ENCODE measurements at places on chromosomes 6 and 20.
A peak's percentile ranks its signal among the peaks of the same experiment; 100 is the strongest.

- no peak for DNase-seq
These were observed 188.0 kb upstream of the TAB2 start for GRCh38 chr6:149129371-149130077.

DNA sequence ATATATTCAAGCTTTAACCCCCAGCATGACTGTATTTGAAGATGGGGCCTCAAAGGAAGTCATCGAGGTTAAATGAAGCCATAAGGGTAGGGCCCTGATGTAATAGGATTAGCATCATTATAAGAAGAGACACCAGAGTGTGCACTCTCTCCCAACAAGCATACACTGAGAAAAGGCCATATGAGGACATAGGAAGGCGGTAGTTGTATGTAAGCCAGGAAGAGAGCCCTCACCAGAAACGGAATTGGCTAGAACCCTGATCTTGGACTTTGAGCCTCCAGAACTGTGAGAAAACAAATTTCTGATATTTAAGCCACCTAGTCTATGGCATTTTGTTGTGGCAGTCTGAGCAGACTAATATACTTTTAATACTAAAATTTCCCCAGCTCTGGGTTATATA, 150.1 kb upstream of the STXBP5 start:
- DNase-seq = no peak

GRCh38 chr6:141426400-141426980, 706.2 kb upstream of the GJE1 start:
- DNase-seq = no peak

GRCh38 chr6:32118782-32119628, 9.0 kb downstream of the ATF6B start:
- DNase-seq = peak; percentile 87

DNA sequence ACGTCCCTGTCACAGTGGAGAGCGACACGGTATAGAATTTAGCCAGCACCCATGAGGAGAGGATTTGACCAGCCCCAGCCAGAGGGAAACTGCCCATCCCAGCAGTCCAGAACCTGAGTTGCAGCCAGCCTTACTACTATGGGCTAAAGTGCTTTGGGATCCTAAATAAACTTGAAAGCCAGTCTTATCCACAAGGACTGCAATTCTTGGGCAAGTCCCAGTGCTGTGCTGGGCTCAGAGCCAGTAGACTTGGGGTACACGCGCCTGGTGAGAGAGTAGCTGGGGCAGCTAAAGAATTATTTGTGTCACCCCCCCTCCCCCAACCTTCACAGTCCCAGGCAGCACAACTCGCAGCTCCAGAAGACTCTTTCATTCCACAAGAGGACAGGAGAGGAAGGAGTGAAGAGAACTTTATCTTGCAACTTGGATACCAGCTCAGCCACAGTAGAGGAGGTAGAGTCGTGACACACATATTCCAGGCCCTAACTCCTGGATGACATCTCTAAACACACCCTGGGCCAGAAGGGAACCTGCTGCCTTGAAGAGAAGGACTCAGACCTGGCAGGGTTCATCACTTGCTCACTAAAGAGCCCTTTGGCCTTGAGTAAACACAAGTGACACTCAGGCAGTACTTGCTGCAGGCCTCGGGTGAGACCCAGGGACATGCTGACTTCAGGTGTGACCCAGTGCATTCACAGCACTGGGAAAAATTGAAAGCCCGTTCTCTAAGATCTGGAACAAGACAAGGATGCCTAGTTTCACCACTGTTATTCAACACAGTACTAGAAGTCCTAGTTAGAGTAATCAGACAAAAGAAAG, 100.3 kb downstream of the REV3L start:
- DNase-seq = no peak

DNA sequence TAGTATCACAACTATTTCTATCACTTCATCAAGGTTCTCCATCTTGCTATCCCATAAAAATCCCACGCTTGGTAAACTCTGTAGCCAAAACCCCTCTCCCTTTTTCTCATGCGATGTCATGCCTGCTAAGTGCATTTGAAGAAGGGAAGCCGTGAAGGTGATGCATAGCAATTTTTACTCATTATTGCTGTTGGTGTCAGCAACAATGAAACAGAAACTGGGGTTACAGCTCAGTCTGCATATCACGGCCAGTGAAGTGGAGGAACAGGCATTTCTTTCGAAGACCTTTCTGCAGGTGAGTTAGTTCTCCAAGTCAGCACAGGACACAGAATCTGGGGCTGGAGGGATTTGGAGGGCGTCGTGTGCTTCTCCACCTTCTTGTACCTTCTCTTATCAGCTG, 5.8 kb downstream of the UNC93A start:
- no peak for DNase-seq

DNA sequence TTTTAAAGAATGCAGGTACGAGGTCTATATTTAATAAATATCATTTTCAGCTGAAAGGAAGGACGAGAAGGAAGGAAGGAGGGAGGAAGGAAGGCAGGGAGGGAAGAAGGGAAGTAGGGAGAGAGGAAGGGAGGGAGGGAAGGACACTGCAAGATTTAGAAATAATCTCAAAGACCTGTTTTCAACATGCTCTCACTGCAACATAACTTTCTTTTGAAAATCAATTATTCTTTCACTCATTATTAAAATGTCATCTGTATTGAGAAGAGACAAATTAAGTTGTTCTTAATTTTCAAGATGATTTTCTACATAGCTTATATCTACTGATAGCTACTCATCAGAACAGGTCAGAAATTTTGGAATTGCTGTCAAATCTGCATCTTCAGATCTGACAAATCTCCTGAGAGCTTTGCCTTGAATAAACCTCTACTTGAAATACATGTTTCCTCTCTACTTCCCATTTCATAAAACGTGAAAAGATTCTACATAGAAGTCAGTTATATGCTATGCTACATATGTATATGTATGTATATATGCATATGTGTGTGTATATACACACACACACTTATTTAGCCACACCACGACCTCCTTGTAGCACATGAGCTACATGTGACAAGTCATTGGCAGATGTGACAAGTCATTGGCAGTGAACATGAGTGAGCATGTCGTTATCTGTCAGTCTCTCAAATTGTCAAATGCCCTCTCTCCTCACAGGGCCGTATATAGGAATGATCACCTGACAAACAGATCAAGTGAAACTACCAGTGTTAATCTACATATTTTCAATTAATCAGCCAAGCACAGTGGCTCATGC, 241.6 kb downstream of the LY86 start:
- no peak for DNase-seq

GRCh38 chr20:63553933-63554290, at the start of gene FNDC11:
Gene FNDC11 (plus strand): TSS chr20:63554159. CDS start chr20:63555664, 1,505 bp downstream.
- DNase-seq = peak; percentile 87

GRCh38 chr6:163290545-163291274, 123.8 kb upstream of the QKI start:
- DNase-seq = no peak

DNA sequence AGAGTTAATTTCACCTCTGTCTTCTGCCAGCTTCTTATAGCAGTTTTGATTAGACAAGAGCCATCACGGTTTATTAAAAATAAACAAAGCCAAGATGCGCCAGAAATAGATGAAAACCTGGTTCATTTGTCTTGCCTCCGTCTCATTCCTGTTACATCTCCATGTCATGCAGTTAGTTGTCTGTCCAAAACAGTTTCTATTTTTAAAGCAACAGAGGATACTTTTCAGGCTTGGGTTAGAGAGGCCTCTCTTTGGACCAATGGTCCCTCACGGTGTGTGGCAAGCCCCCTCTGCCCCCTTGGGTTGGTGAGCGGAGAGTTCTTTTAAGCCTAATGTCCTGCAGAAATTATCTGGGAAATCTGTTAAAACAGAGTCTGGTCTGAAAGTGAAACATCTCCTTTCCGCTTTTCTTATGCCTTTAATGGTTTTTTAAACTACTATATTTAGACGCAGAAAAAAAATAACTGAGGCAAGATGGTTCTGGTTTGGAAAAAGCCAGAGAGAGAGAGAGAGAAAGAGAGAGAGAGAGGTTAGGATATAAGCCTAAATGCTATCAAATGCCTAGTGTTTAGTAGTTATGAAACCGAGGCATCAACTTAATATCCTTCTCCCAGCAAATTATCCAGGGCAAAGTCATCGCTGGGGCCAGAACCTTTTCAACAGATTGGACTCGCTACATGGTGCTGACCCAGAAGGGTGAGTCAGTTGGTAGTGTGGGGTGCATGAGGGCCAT, 64.5 kb downstream of the ZDHHC14 start:
- no peak for DNase-seq

- no peak for DNase-seq
These were observed 33.7 kb downstream of the GSTA2 start for GRCh38 chr6:52729576-52729975.

DNA sequence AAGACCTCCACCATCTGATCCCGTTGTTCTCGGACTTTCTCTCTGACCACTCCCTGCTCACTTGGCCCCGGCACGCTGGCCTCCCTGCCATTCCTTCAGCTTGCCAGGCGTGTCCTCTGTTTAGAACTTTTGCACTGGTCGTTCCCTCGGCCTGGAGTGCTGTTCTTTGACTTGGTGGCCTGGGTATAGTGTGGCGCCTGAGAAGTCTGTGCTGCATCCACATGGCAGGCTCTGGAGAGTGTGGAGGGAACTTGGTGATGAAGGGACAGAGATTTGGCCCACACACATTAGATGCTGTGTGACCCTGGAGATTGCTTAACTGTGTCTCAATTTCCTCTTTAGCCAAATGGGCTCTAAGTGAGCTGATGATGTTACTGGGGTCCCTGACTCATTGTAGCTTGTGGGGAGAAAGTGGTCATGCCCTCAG, 13.0 kb upstream of the TGM2 start:
- no peak for DNase-seq

DNA sequence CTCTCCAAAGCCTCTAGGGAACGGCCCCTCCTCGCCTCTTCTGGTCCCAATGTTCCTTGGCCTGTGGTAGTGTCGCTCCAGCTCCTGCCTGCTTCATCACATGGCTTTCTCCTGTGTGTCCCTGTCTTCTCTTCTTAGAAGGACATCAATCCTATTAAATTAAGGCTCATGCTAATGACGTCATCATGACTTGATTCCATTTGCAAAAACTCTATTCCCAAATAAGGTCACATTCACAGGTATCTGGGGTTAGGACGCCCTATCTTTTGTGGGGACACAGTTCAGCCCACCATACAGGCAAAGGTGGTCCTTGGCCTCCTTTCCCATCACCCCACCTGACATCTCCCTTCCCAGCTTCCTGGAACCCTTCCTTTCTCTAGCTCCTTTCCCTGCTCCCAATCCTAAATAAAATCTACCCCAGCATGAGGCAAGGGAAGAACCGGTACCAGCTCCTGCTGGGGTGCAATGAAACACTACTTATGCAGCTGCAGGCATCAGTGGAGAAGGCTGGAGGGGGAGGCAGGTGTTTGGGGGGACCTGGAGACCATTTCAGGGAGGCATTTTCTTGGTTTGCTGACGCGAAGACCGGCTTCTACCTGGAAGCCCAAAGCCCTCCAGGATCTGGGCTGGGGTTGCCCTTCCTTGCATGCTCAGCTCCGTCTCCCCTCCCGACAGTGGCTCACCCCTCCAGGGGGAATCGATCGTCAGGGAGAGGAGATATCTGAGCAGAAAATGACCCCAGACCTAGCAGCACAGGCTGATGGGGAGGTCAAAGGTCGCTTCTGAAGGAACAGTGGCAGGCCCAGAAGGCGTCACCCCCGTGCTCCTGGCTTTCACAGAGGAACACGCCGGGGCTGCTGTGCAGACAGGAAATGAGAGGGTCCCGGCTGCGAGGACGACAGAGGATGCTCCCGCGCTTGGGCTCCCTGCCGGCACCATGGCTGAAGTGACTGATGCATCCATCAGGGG, 71.7 kb upstream of the QKI start:
- DNase-seq = no peak

GRCh38 chr6:135066806-135067205, 12.2 kb upstream of the HBS1L start:
- DNase-seq = no peak

DNA sequence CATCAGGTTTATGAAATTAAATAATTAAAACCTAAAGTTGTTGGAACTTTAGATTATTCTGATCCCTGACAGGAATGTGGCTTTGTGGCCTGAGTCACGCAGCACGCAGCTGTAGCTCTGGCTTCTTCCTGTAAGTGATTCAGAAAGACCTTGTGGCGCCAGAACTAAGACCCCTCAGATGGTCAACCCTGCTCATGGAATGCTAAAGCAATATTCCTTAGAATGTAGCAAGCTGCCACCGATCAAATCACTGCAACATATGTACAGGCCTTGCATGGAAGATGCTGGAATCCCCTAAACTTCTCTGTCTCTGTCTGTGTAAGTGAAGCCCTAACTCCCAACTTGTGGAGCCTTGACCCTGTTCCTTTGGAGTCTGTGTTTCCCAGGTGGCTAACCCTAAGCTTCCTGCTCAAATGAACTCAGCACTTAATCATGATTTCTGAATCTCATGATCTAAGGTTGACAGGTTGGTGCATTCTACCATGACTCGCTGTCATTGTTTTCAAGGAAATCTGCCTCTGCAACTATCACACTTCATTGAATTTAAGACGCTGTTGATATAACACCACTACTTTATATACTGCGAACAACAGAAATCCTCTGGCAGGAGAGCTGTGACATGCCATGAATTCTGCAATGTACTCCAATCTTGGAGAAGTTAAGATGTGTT, 111.2 kb upstream of the CST7 start:
- no peak for DNase-seq

DNA sequence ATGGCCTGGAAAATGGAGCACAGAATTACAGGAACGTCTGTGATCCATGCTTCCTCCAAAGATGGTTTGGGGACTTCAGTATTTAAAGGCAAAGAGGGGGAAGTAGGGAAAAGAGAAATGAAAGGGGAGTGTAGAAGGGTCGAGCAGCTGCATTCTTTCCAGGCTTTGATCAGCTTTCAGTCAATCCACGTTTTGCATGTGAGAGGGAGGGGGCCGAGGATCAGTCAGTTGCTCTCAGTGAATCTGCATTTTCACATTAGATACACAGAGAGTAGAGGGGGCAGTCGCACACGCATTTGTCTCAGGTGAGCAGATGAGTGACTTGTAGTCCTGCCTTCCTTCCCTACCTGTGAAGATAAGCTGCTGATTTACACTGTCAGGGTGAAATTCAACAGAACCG, 78.8 kb downstream of the FOXF2 start:
- peak; percentile 31 for DNase-seq

DNA sequence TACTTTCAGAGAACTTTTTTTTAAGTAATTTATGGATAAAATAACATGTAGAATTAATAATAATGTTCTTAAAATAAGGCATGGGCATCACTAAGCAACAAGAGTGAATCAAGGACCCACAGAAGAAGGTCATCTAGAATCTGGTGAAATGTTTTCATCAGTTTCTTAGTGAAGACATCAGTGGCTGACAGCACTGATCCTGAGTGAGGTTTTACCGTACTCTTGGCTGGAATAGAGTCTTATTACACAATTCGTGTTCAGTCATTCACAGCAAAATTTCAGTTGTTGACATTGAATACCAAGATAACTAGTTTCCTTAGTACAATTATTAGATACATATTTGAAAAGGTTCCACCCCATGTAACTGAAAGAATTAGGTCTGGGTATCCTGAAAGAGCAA, 140.4 kb downstream of the C6orf58 start:
- no peak for DNase-seq

GRCh38 chr6:159252955-159253508, 83.8 kb downstream of the FNDC1 start:
- DNase-seq = peak; percentile 68

- DNase-seq = no peak
These were observed 63.0 kb downstream of the GPX5 start for GRCh38 chr6:28588666-28589065.

- DNase-seq = peak; percentile 31
These were observed 12.2 kb upstream of the SERPINB1 start for GRCh38 chr6:2853769-2854395.

GRCh38 chr6:513961-514360, 122.4 kb downstream of the IRF4 start:
- DNase-seq = no peak

GRCh38 chr20:15656124-15656523, 917.1 kb downstream of the KIF16B start:
- DNase-seq = no peak

Data from neural progenitor cell (in vitro differentiated cells).